ENCODE measurements at places on chromosomes 4 and X.

DNA sequence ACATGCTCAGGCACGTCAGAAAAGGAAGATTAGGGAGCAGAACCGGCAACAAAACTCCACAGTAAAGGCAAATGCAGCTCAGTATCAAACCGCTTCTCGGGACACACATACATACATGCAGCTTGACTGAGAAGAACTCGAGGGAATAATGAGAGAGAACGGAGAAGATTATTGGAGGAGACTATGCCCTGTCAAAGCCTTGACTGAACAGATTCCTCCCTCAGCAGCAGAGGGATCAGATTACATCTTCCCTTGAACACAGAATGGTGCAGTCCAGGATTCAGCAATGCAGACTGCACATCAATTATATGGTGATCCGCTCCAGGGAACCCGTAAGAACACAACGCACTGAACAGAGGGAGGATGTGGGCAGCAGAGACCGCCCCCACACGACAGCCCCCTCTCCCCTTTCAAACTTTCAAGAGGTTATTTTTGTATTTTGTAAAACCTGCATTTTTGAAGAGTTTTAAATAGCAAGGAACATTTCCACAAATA, 183.2 kb downstream of the FBXW7 start:
- peak; percentile 87 for DNase-seq

- no peak for DNase-seq
Measured at GRCh38 chr4:105154576-105154975, 7.9 kb downstream of the TET2 start.

DNA sequence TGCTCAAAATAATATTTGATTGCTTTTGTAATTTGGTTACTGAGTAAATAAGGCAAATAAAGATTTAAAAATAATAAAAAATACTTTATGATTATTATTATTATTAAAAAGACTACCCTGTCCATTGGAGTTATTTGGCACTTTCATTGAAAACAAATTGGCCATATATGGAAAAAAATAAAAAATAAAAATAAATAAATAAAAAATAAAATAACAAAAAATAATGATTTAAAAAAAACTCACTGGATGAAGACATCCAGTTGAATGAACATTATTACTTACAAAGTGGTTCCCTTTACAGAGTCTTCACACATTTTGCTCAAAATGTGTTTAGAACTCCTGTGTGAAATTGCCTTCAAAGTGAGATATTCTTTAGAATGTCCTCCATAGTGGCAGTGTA, 141.3 kb upstream of the ANXA3 start:
- DNase-seq: no peak

GRCh38 chr4:151708100-151708499, 52.7 kb downstream of the GATB start:
- no peak for DNase-seq

DNA sequence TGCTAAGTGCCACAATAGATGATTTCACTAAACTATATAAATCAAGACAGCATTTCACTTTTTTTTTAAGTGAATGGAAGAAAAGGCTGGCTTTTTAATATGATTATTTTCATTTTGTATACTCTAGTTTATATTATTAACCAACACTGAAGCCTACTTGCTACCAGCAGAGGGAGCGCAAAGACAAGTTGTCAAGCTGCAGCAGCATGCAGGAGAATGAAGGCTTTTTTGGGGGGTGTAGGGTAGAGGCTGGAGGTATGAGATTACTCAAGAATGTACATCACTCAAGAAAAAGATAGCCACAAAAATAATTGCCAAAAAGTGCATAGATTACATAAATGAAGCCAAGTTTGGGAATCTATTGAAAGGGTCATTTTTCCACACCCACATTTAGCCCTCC, 519.5 kb downstream of the FGF13 start:
- peak; percentile 1 for DNase-seq

DNA sequence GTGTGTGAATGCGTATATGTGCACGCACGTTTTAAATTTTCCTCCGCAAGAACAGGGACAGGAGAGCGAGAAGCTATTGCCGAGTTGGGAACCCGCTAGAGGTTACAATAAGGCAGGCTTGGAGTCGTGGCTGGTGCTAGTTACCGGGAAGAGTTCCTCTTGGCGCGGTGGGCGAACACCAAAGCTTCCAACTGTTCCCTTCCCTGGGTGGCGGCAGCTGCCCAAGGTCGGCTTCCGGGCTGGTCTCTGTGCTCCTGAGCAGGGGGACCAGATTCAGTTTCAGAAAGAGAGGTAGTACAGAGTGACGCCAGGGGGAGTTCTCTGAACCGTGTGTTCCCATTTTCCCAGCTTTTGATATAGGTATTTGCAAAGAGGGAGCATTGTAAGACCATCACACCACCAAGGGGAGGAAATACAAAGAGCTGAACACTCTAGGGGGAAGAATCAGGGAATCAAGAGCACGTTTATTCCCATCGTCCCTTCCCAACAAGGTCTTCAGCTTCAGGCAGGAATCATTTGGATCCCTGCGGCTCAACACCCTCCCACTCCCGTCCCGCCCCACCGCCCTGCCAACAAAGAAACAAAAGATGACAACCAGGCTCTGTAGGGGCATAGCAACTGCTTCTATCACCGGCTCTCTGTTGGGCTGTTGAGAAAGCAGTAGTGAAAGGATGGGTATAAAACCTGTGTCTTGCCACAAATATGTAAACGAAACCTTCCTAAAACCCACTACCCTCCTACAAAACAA, 113.6 kb upstream of the TEX13C start:
- DNase-seq: peak; percentile 42

DNA sequence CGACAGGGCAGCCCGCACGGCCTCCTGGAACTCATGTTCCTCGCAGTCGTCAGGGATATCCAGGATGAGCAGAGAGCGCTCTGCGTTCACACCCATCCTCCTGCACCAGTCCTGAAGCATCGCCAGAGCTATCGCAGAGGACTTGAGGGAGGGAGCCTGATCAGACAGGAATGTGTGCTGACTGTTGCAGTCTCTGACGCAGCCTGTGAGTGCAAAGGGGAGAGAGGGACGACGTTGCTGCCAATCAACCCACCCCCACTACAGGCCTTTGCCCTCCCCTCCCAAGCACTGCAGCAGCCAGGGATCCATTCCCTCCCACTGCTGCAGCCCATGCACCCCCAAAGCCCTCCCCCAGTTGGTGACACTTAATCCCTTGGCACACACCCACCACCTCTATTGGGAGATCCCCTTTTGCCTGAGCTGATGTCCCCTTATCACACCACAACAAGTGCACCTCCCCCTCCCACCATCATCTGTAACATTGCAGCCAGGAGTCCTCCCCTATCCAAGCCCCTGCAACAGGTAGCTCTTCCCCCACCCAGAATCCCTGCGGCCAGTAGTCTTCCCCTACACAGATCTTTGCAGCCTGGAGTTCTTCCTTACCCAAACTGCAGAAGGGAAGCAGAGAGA, 897 bp downstream of the PNMA6F start:
- no peak for DNase-seq

- DNase-seq: peak; percentile 36
Measured at GRCh38 chr4:176002007-176002613, 63.5 kb upstream of the WDR17 start.

- no peak for DNase-seq
Measured at GRCh38 chrX:127708155-127708554, 344.0 kb downstream of the ACTRT1 start.

- no peak for DNase-seq
Measured at GRCh38 chr4:25592736-25593135, 62.9 kb upstream of the SLC34A2 start.

DNA sequence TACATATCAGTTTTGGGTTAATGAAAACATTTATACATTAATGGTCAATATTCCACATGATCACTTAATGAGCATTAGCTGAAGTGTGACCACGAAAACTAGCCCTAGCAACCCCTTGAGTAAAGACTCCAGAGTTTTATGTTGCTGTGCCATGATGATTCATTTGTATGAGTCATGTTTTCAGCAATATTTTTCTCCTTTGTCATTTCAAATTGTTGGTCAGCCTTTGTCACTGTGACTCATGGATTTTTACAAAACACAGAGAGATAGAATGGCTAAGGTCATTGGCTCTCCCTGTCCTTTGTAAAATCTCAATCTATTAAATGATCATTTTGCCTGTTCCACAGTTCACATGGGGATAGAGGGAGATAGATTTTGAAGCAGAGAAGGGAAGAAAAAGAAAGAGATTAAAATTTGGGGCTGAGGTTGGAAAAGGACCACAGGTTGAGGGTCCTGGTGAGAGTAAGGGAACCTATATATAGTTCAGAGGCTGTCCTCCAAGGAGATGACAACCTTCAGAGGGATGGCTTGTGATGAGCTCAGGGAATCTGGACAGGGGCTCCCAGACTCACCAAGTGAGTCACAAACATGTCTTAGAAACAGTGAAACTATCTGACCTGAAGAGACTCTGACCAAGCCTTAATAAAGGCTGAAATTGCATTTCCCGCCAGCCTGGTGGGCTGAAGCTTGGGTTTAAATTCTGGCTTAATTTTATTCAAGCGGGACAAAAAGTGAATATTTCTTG, 25.6 kb downstream of the NR0B1 start:
- no peak for DNase-seq

DNA sequence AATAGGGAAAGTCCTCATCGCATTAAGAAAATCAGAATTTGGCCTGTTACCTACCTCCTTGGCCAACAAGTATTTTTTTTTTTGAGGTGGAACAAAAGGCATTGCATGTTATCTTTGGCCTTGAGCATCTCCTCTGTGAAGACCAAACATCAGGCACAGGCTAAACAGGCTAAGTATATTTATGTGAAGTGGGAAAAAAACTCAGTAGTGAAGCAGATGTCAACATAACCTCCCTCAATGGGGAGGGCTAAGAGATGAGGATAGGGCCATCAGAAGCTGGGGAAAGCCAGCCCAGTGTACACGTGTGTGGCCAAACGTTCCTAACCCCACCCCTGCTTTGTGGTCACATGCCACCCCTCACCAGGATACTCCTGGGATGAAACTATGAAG, 102.5 kb downstream of the FNIP2 start:
- DNase-seq: no peak

GRCh38 chr4:100721490-100721889, 203.7 kb upstream of the EMCN start:
- no peak for DNase-seq

DNA sequence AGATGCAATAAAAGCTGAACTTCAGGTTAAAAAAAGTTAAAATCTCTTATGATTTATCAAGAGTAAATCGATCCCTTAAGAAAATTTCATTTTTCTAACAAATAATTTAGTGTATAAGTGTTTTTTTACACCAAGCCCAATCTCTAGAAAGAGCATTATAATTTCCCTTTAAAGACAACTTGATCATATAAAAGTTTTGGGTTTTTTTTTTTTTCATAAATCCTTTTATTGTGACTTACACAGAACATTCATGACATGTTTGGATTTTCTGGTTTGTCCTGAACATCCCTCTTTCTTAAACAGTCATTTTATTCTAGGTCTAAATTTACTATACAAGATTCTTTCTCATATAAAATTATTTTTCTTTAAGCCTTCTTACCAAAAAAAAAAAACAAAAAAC, 6.5 kb downstream of the ZNF721 start:
- DNase-seq: no peak

- no peak for DNase-seq
Measured at GRCh38 chrX:74272230-74272629, 31.8 kb upstream of the ZCCHC13 start.

- no peak for DNase-seq
Measured at GRCh38 chr4:149835280-149835679, 19.6 kb upstream of the IQCM start.

DNA sequence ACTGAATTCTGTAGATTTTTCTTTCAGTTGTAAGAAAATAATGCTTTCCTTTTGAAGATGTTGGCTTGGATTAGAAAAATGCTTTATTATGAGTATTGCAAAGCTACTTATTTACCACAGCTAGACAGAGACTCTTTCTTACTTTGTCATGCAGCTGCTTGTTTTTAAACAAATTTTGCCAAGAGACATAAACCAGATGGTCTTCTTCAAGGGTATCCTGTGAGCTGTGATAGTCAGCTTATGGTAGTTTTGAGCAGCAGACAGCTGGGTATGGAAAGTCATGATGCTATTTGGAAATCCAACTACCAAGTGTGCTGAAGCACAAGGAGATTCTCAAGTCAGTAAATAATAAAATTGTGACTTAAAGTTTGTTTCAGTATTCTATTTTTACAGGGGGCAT, 941.5 kb downstream of the DMD start:
- DNase-seq: no peak
